MG63 (cell line): ENCODE measurements at places on chromosomes 16 and 17. TPM values are rescaled to one million over a fixed set of nuclear protein-coding genes. Genes with fewer than 3 reads are reported as not detected.

The COPRS gene
- 589 and 616 TPM in 2 replicates for total RNA-seq

The ATP1B2 gene
- not detected in 2 replicates for total RNA-seq

The FBXO39 gene
- total RNA-seq: not detected in 2 replicates

The OR3A3 gene
- not detected in 2 replicates for total RNA-seq

The TMC6 gene
- total RNA-seq: 0.32 and 2.1 TPM in 2 replicates

The MFAP4 gene
- 3.2 and 4.3 TPM in 2 replicates for total RNA-seq

The CTRB1 gene
- not detected in 2 replicates for total RNA-seq

The DNAAF8 gene
- 2.8 and 3.4 TPM in 2 replicates for total RNA-seq

The TUBD1 gene
- total RNA-seq: 12.9 and 13.6 TPM in 2 replicates

The CDH13 gene
- 0.89 TPM in 1 of 2 replicates, not detected in the other for total RNA-seq

DNA sequence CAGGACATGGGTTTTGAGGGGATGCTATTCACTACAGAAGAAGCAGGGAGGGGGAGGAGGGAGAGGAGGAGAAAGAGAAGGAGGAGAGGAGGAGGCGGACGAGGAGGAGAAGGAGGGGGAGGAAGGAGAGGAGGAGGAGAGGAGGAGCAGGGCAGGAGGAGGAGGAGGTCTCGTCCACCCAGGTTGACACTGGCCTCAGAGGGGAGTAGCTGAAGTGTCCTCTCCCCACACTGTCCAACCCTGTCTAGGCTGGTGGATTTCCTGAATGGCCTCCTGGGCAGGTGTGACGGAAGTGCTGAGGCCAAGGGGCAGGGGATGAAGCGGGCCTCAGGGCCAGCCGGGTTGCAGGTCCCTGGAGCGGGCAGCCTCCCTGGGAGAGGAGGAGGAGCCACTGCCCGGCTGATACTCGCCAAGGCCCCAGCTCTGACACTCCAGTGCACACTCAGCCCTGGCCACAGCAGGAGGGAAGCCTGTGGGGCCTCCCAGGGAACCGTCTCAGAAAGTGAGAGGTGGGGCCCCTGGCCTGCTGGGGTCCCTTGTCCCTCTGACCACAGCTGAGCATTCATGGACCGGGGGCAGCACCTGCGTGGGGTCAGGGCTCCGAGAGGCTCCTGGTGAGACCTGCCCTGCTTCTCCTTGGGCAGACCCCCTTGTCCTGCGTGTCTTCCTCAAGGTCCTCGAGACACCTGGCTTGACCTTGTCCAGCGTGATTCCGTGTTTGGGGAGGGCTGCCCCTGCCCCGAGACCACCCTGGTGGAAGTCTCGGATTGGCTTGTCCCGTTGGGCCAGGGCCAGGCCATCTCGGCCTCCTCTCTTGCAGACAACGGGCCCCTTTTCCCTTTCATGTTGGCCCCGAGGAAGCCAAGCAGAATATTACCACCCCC, 200.6 kb upstream of the CIBAR2 start:
- no peak for DNase-seq

GRCh38 chr17:7048968-7049367, 5.1 kb upstream of the SLC16A11 start:
- DNase-seq: no peak

- DNase-seq: no peak
Measured at GRCh38 chr16:67489401-67490083, 6.2 kb upstream of the AGRP start.

- DNase-seq: peak; percentile 16
Measured at GRCh38 chr16:30615358-30616091, 5.3 kb upstream of the ZNF689 start.

DNA sequence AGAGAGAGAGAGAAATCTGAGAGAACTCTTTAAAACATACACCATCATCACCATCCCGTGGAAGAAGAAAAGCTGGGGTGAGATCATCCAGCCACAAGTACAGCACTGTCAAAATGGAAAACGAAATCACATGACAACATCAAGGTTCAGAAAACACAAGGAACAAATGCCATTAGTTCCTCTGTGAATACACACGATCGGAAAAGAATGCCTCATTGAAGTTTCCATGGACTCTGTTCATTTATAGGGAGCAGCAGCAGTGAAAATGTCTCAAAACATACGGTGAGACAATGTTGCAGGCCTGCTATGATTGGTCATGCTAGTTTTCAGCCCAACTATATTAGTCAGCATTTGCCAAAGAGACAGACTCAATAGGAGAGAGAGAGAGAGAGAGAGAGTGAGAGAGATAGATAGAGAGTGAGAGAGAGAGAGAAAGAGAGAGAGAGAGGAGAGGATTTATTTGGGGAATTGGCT, 4.4 kb downstream of the CFAP97D1 start:
- DNase-seq: no peak

- DNase-seq: peak; percentile 62
Measured at GRCh38 chr16:12235110-12235509, 258.6 kb downstream of the SNX29 start.

- no peak for DNase-seq
Measured at GRCh38 chr17:20228860-20229259, 219.7 kb downstream of the SPECC1 start.

DNA sequence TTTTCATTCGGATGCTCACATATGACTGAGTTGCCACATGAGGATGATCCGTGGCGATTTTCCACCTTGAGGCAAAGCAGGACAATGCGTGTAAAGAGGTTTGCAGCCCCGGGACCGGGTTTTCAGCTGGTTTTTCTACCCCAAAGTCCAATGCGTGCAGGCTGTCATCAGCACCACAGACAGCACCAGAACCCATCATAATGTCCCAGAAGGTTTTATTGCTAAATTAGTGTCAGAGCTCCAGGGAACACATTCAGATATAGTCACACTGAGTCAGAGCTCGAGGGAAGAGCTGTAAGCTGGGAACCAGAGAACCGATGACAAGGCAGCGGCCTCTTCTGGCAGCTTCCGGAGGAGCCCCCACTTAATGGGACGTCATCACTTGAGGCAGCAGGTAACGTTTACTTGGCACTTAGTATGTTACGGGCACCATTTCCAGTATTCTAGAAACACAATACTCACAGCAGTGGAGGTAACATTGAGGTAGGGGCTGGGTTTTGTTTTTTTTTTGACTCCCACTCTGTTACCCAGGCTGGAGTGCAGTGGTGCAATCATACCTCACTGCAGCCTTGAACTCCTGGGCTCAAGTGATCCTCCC, 8.9 kb upstream of the NAGPA start:
- DNase-seq: peak; percentile 65

- DNase-seq: peak; percentile 61
Measured at GRCh38 chr16:86511317-86512161, 1.2 kb downstream of the FOXF1 start.

- DNase-seq: no peak
Measured at GRCh38 chr16:14172200-14172809, 101.2 kb downstream of the MRTFB start.

DNA sequence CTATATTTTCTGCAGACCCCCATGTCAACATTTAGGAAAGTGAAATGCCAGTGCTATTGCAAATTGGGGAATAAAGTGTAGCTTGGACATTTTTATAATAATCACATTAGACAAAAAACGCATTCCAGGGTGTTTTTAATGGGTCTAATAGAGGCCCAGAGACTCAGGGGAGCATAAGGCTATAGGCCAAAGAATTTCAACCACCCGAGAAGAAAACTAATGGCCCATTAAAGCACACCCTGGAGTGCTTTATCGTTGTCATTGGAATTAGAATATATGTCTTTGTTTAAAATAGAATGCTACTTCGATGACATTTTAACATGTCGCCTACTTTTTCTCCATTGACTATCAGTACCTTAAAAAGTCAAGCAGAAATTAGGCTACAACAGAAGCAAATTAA, 414.1 kb upstream of the CDH8 start:
- DNase-seq: no peak

- no peak for DNase-seq
Measured at GRCh38 chr16:70804153-70804733, 3.3 kb upstream of the VAC14 start.

GRCh38 chr17:9360677-9361081, 214.9 kb downstream of the STX8 start:
- DNase-seq: no peak

GRCh38 chr17:56350592-56350991, 197.3 kb downstream of the ANKFN1 start:
- DNase-seq: peak; percentile 19

GRCh38 chr16:533391-534123, 6.0 kb downstream of the CAPN15 start:
- no peak for DNase-seq

DNA sequence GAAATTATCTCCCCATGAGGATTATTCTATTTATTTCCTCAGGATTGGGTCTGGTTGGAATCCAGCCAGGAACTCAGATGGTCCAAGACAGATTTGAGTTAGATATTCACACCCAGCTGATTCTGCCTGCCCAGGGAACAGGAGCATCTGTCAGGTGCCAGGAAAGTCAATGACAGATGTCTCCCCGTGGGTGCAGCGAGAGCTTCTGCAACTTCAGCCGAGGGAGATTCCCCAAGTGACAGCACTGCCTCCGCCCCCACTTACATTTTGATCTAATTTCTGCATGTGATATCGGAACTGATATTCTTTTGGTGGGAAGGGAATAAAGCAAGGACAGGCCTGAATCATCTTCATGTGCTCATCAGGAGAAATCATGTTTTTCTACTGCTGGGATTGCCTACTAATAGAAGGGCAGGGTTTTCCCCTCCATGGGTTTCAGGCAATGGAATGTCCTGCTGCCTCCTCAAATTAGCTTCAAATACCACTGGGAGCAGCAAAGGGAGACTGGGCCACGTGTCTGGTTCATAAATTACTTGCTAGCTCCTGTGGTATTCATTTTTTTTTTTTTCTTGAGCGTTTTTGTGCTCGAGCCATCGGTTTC, 15.7 kb upstream of the DHX8 start:
- peak; percentile 45 for DNase-seq

DNA sequence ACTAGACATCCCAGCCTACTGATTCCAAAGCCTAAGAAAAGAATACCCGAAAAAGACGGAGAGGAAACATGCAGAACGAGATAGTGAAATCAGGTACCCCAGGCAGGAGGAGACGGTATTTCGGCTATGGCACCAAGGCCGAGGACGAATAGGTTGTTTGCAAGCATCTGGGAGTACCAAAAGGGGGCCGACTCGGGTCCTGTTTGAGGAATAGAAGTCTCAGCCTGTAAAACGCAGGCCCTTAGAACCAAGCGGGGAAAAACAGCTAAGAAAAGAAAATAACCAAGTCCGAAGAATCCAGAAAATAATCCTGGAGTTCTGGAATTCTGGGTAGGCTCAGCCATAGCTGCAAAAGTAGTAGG, 537 bp downstream of the SLC35B1 start:
- peak; percentile 7 for DNase-seq

DNA sequence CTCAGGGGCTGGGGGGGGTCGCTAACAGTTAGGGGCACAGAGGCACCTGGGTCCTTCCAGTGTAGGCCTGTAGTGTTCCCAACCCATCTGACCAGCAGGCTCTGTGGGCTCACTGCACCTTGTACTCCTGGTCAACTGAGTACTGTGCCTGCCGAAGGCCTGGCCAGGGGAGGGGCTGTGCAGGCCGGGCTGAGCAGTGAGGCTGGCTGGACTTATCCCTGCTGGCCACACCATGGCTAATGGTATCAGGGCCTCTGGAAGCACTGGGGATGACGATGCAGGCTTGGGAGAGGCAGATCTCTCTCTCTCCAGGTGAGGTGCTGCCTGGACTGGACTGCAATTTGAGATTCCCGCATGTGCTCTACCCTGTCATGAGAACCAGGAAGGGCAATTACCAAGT, 58.9 kb upstream of the SDK2 start:
- DNase-seq: no peak

DNA sequence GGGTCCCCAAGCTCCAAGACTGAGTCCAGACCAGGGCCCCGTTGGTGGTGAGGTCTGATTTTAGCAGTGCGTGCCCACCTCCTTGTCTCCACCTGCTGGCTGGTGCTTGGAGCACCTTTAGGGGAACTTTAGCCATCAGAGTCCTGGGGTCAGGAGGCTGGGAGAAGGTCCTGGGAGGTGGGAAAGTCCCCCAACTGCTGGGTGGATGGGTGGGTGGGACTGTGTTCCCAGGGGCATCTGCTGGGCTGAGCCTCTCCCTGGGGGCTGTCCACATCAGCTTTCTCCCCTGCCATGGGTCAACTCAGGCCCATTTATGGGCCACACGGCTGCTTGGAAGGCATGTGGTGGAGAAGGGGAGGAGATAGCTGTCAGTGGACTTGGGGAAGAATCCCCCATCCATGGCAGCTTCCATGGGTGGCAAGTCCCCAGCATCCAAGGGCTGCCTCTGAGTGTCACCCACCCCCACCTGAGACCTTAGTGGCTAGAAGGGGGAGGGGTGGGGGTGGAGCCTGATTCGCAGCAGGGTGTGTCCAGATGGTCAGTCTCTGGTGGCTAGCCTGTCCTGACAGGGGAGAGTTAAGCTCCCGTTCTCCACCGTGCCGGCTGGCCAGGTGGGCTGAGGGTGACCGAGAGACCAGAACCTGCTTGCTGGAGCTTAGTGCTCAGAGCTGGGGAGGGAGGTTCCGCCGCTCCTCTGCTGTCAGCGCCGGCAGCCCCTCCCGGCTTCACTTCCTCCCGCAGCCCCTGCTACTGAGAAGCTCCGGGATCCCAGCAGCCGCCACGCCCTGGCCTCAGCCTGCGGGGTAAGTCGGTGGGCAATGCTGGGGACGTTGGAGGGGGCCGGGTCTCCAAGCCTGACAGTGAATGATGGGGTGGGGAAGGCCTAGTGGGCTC, at the start of gene TRPV2:
Gene TRPV2, plus strand, starts transcription at position 541 of the 894 bp plus-strand sequence. CDS start 2,098 bp downstream, outside the sequence.
- no peak for DNase-seq

- peak; percentile 96 for DNase-seq
Measured at GRCh38 chr17:43418441-43419374, 19.9 kb downstream of the ARL4D start.

- no peak for DNase-seq
Measured at GRCh38 chr17:30864636-30865035, 32.9 kb downstream of the ATAD5 start.

DNA sequence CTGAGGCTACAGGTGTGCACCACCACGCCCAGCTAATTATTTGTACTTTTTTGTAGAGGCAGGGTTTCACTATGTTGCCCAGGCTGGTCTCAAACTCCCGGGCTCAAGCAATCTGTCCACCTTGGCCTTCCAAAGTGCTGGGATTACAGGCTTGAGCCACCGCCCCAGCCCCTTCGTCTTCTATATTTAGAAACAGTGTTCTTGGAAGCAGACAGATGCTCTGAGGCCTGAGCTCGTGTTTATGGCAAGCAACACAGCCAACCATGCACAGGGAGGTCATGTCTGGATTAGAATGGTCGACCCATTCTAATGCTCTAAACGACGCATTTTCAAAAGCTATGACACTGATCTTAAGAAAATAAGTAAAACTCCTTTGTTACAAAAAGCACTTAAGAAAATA, 16.6 kb downstream of the TMEM204 start:
- DNase-seq: no peak

GRCh38 chr16:63067141-63067540, 1030.9 kb upstream of the CDH8 start:
- no peak for DNase-seq

DNA sequence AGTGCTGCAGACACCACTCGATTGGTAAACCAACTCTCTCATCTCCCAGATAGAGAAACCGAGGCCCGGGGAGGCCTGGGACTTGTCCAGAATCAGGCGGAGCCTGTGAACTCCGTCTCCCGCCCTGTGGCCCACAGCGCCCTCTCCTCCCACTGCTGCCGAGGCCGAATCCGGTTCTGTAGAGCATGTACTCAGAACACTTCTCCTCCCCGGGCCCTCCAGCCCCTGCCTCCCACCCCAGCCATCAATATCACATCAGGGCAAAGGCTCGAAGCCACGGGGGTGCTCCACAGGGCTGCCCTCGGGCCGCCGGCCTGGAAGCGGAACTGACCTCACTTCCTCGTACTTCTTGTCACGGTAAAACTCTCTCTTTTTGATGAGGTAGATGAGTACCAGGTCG, 13.0 kb downstream of the EMC6 start:
- DNase-seq: no peak

GRCh38 chr16:58160855-58161254, 31.7 kb upstream of the CFAP20 start:
- DNase-seq: no peak
